ENCODE measurements at places on chromosomes 13 and 19.
A peak's percentile ranks its signal among the peaks of the same experiment; 100 is the strongest.

DNA sequence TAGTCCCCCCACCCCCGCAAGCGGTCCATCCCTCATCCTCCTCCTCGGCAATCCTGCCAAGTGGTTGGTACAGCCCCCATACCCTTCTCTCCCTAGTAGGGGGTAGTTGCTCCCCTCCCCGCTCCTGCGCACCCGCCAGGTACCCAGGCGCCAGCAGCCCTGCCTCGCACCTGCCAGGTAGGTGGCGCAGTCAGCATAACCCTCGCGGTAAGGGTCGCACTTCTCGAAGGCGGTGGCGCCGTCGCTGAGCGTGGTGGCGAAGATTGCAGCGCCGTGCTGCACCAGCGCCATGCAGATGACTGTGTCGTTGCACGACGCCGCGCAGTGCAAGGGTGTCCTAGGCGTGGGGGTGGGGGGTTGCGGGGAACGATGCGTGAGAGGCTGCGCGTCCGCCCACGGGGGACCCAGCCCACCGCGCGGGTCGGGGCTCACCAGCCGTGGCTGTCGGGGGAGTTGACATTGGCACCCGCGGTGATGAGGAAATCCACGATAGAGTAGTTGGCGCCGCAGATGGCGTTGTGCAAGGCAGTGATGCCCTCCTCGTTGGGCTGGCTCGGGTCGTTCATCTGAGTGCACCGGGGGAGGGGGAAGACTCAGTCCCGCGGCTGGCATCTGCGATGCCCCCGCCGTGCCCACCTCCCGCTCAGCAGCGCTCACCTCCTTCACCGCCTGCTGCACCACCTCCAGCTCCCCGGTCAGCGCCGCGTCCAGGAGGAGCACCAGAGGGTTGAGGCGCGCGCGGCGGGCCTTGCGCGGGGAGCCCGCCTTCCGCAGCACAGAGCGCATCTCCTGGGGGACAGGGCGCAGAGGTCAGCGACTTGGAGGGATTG, 15.2 kb upstream of the ERCC2 start:
- no peak for DNase-seq

DNA sequence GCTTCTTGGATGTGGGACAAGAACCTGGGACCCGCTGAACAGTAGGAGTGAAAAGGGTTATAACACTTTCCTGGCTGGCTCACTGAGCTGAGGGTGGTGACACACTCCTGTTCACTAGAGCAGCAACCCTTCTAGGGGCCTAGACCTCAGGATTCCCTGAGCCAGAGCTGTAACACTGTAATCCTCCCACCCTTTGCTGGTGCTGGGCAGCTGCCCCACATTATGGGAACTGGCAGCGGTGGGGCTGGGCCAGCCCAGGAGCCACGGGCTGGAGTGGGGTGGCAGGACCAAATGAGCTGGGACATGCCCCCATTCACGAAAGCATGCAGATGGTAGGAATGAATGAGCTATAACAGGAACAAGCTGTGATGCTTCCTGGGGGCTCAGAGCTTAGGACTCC, 110.6 kb downstream of the B3GLCT start:
- no peak for DNase-seq

GRCh38 chr19:48325265-48325910, at the start of gene EMP3:
TSS of gene EMP3 (plus strand) at chr19:48325552. CDS start at chr19:48326845, 1,293 bp downstream.
- DNase-seq, result peak; percentile 86

- DNase-seq, result no peak
These were observed 48.7 kb upstream of the GAS6 start for GRCh38 chr13:113912596-113912995.

GRCh38 chr13:59542303-59542702, 621.4 kb downstream of the DIAPH3 start:
- no peak for DNase-seq

- DNase-seq, result peak; percentile 84
These were observed 5.1 kb downstream of the HNRNPM start for GRCh38 chr19:8449830-8450229.

- DNase-seq, result no peak
These were observed 5.2 kb downstream of the LHFPL6 start for GRCh38 chr13:39597838-39598237.

- DNase-seq, result no peak
These were observed 44.3 kb downstream of the SHISA2 start for GRCh38 chr13:26007261-26008125.

DNA sequence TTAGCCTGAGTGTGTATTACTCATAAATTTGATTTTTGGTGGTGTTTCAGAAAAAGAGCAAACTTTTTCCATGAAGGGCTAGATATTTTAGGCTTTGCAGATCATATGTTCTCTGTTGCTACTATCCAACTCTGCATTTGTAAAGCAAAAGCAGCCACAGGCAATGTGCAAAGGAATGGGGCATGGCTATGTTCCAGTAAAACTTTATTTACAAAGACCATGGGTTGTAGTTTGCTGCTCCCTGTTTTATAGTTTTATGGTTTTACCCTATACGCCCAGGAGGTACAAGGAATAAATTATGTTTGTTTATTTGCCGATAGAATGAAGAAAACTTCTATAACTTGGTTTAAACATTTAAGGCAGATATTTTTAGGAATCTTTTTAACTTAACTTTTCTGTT, 23.6 kb downstream of the IFT88 start:
- DNase-seq, result no peak

GRCh38 chr13:30873499-30873898, 32.6 kb upstream of the MEDAG start:
- peak; percentile 64 for DNase-seq

- no peak for DNase-seq
These were observed 4.9 kb upstream of the MBD3L3 start for GRCh38 chr19:7063339-7063738.

DNA sequence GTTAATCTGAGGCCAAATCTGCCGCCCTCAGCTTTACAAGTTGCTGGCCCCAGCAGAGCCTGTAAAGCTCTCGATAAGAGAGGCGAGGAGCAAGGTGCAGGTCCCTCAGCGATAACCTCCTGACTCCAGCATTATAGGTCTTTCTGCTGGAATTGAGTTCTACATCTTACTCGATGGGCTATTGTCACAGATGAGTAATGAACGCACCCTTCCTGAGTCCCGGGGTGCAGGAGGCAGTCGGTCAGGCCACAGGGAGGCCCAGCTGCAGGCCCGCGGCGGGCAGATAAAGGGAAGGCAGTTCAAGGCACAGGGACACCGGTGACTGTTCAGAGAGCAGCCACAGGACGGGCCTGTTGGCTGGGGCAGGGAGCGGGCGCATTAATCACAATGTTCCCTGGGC, 157.6 kb upstream of the OBI1 start:
- DNase-seq, result no peak

DNA sequence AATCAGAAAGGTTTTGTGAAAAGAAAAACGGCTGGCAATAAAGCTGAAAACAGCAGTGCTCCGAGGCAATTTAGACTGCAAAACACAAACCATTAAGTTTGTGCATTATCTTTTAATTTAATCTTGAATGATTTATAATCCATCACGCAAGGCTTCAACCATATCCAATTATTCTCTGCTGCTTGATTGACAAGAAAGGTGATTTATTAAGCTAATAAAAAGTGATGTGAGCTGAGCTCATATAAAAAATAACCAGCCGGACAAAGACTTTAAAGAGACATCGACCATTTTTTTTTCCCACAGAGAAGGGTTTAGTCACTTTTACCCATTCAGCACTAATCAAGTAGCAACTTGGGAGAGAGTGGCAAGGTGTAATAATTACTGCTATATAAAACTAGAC, 33.6 kb downstream of the TSHZ3 start:
- no peak for DNase-seq

DNA sequence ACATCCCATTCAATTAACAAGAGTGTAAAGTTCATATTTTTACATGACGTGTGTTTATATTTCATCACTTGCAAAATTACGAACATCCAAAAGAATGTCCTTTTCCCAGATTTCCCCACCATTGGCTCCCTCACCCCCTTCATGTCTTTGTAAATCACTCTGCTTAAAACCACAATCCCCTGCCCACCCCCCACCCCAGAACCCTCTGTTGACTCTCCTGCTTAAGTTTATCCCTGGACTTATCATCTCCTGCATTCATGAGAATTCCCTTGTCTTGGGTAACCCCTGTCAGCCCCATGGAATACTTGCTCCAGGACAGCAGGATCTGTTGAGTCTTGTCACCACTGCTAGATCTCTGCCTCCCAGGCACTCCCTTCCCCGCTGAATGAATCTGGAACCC, 109.9 kb downstream of the COL4A1 start:
- DNase-seq, result no peak

Measured in ELF-1 (cell line).